ENCODE measurements at places on chromosomes 1 and 21.

GRCh38 chr1:182617734-182618351, 13.7 kb upstream of the RGS16 start:
- no peak for DNase-seq

DNA sequence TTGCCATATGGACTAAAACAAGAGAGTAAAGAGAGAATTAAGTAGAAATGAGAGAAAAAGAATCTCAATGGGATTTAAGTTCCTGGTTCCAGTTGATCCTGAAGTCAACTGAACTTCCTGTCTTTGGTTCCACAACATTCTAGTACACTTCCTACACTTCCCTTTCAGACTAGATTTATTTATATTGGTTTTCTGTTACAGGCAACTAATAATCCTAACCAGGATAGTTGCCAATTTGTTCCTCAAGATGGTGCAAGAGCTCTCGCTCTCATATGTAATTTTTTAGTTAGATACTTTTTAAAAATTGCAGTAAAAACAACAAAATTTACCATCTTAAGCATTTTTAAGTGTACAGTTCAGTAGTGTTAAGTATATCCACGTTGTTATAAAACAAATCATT, 28.8 kb upstream of the TRIM45 start:
- no peak for DNase-seq

DNA sequence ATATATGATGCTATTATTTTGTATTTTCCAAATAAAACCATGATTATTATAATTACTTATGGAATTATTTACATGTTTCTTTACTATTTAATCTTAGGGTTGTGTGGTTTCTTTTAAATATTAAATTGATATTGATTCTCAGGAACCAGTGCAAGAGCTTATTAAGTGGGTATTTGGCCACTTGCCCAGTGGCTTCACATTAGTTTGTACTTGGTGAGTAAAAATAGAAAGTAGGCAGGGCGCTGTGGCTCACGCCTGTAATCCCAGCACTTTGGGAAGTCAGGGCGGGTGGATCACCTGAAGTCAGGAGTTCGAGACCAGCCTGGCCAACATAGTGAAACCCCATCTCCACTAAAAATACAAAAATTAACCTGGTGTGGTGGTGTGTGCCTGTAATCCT, 497.1 kb downstream of the PTPRC start:
- no peak for DNase-seq

DNA sequence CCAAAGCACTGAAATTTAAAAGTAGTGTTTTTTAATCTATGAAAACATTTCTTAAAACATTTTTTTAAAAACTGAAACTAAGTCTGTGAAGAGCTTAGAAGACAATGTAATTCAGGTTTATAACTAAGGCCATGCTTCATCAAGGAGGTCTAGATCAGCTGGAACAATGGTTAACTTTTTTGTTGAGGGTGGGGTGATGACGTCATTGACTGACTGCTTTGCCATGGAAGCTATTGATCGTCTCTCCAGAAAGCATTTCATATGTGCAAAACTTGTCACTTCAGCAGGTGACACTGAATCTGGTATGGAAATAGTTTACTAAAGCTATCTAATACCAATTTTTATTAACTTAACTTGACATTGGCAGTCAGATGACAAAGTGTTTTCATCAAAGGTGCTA, 21.0 kb downstream of the RAVER2 start:
- no peak for DNase-seq

DNA sequence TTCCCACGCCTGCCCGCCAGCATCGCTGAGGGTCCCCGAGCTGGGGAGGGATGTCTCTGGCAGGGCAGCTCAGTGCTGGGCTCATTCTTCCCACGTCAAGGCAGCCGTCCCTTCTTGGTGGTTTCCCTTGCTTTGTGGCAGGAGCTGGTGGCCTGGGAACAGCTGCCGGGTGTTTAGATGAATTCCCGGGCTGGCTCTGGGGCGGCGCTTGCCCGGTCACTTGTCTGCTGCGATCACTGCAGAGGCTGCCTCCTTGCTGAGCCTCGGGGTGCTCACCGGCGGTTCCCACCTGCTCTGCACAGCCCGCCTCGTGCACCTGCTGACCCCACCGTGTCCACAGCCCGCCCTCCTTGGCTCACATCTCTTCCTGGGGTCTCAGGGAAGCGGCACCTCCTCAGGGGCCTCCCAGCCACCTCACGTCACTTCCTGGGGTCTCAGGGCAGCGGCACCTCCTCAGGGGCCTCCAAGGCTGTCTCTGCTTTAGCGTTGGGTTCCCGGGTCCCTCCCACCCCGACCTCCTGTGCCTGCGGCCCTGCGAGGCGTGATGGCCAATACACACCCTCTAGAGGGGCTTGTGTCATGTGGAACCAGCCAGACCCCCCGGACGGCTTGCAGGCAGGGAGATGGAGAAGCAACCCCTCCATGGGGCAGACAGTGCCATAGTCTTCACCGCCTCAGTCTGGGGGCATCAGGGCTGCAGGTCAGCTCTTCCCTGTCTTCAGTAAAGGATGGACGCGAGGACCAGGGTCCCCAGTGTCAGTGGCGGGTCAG, 13.5 kb downstream of the COL18A1 start:
- DNase-seq, result no peak

DNA sequence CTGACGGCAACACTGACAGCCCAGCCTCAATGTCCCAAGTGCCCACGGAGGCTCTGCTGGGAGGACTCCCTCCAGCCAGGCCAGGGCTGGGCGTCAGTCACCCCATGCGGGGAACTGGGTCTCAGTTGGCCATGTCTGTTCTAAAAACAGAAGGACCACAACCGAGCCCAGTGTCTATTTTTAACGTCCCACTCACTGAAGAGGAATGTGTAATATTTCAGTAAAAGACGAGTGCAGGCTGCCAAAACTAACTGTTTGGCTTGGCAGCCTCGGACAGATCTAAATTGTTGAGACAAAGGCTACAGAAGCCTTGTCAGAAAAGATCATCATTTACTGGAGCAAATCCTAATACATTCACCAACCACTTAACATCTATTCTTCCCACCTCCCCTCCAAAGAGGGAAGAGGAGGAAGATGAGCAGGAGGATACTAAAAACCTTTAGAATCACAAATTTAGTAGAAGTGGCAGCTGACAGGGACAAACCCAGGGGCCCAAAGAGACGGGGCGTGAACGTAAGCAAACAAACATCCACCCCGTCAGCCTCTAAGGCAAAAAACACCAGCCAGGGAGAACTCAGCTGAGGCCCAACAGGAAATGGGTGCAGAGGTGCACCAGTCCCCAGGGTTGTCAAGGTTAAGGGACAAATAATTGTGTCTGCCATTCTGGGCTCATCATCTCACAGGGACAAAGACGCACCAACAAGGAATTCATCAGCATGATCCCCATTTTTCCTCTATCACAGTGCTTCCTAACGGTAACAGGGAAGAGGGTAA, 18.7 kb downstream of the C1orf198 start:
- no peak for DNase-seq

DNA sequence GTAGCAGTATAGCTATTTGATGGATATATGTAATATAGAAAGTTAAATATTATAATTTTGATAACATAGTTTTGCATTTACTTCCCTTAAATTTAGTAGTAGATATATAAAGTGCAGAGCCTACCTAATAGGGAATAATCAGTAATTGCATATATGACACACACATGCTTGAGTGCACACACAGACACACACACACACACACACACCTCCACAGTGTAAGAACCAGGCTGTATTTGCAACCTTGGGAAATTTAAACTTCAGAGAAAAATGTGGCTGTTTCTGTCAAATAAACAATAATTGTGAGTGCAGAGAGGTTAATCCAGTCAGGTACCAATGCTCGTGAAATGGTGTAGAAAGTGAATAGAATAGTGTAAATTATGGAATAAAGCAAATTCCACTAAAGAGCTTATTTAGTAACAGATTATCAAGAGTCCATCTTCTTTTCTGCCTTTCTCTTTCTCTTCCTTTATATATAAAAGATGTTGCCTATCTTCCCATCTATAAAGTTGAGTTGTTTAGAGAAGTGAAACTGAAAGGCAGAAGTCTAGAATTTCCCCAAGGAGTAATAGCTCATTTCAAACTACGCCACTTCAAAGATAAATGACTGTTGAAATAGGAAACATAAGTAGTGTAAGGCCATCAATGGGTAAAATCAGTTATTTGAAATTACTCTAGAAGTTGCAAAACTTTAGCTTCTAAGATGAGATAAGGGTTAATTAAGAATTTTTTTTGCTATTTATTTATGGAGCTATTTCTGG, 273.7 kb downstream of the SRGAP2C start:
- DNase-seq, result no peak

- no peak for DNase-seq
Observed at GRCh38 chr1:57451516-57451915, 27.7 kb upstream of the DAB1 start.

DNA sequence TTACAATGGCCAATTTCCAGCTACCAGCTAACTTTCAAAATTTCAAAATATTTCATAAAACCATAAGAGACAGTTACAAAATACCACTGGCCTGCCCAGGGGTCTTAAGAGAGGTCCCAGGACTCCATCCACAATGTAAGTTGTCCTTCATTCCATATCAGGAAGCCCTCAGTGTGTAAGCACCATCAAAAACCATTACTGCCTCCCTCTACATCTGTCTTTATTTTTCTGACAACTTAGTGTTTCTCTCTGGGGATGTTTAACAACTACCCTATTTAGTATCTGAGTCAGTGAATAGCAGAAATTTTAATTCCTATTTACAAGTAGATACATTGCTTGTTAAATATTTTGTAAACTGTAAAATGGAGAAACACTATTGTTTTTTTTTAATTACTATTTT, 339.3 kb upstream of the ADAMTS5 start:
- no peak for DNase-seq

DNA sequence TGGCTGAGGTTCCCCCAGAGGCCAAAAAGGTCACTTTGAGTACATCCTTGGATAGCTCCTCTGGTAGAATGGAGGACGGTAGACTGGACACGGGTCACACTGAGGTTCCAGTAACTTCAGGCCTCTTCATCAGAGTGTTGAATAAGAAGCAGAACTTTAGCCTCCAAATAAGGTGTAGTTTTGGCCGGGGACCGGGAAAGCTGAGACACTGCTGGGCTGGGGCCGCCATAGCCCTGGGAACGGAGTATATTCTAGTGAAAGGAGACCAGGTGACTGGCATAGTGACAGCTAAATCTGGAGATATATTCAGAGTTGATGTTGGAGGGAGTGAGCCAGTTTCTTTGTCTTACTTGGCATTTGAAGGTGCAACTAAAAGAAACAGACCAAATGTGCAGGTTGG, 84.1 kb downstream of the EVA1C start:
- DNase-seq, result no peak

Measured in NCI-H526 treated with DMSO at 0.1 percent for 48 hours (cell line).